ENCODE measurements at places on chromosomes 5 and 9.
A peak's percentile ranks its signal among the peaks of the same experiment; 100 is the strongest.

DNA sequence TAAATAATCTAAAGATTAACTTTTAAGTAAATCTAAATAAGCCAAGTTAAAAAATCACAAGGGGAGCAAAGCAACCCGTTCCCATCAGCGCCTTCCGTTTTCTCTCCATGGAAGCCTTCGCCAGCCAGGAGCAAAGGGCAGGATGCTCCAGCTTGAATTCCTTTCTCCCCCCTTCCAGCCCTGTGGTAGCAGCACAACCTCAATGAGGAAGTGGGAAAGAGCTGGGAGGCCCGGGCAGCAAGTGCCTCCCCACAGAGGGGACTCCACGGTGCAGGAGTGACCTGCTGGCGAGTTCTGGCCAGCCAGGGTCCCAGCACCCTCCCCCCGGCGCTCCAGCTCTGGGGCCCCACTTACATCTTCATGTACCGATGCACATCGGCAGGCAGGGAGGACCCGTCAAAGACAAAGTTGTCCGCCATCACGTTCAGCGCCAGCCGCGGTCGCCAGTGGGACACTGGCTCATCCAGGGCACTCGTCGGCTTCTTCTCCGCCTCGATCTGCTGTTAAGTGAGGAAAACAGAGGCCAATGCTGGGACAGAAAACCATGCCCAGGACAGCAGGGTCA, 6.3 kb downstream of the CLPTM1L start:
- DNase-seq: no peak

DNA sequence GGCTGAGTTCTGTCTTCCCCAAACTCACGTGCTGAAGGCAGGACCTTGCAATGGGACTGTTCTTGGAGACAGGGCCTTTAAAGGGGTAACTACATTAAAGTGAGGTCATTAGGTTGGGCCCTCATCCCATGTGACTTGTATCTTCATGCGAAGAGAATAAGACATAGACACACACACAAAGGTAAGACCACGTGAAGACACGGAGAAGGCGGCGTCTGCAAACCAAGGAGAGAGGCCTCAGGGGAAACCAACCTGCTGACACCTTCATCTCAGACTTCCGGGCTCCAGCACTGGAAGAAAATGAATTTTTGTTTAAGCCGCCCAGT, 50.7 kb upstream of the KCNMB1 start:
- no peak for DNase-seq

DNA sequence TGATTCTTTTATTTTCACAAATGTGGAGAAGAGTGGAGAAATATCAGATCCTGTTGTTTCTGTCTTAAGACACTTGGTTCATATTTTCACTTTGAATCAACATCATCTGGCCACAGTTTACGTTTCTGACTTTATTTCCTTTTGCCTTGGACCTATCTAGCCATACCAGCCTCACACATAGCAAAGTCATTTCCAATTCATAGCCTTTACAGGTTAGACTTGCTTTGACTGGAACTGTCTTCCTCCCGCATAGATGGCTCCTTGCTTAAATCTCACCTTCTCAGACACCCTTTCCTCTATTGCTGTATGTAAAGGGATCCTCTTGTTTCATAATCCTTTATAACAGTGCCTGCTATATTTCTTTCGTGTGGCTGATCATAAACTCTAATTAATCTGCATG, 297.8 kb downstream of the SH3GL2 start:
- no peak for DNase-seq

- DNase-seq: peak; percentile 74
Observed at GRCh38 chr9:127919253-127919815, 2.5 kb upstream of the ST6GALNAC4 start.

- no peak for DNase-seq
Observed at GRCh38 chr9:99478469-99479027, 256.5 kb downstream of the SEC61B start.

All from putamen (tissue), 1 donor.